ENCODE measurements at places on chromosomes 4 and X.

DNA sequence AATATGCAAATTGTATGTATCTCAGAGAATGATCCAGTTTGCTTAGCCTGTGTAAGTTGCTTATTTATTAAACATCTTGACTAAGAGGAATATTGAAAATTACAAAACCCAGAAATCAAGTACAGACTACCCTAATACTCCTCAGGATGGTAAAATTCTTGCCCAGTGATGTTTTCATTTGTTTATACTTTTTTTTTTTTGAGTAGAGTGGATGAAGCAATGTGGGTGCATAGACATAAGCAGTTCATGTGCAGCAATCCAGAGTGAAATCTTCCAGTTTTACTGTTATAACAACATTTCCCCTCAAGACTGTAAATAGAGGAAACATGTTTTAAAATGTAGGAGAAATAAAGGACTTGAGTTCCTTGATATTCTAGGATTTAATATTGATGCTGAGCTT is 4.7 kb downstream of the GLRB start:
- DNase-seq, result no peak

GRCh38 chrX:138150709-138151108 is 560.8 kb downstream of the FGF13 start:
- no peak for DNase-seq

- no peak for DNase-seq
Observed at GRCh38 chr4:158333820-158334219, 123.5 kb downstream of the TMEM144 start.

- DNase-seq, result no peak
Observed at GRCh38 chrX:23008431-23009099, 8.8 kb downstream of the DDX53 start.

- DNase-seq, result no peak
Observed at GRCh38 chrX:79084923-79085322, 59.6 kb upstream of the GPR174 start.

GRCh38 chr4:36823199-36823967 is 421.2 kb upstream of the NWD2 start:
- DNase-seq, result no peak

DNA sequence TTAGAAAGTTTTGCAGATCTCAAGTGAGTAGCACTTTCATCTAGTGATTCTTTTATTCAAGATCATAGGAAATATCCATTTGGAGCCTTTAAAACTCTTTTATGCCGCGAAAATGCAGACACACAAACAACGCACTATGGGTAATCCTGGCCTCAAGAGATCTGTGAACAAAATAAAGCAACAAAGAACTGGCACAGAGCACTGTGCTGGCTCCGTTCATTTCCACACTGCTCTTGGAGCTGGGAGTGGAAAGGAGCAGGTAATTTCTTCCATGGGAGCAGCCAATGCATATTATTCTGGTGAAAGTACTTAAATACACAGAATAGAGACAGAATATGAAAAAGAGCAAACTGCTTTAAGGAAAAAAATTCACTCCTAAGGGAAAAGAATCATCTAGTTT is 172.7 kb upstream of the FRG1 start:
- no peak for DNase-seq

DNA sequence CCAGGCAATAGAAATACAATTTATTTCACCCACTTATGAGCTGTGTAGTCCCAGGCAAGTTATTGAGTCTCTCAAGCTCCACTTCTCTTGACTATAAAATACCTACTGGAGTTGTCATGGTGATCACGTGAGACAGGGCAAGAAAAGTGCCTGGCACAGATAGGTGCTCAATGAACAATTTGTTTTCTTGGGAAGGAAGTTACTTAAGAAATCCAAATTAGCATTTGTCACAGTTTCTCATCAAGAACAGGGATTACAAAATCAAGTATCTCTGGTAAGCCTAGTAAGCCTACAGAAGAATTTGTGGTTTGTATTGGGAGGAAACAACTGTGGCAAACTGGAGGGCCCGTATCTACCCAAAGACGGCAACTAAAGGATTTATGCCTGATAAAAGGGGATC is 37.5 kb upstream of the RASGEF1B start:
- no peak for DNase-seq

DNA sequence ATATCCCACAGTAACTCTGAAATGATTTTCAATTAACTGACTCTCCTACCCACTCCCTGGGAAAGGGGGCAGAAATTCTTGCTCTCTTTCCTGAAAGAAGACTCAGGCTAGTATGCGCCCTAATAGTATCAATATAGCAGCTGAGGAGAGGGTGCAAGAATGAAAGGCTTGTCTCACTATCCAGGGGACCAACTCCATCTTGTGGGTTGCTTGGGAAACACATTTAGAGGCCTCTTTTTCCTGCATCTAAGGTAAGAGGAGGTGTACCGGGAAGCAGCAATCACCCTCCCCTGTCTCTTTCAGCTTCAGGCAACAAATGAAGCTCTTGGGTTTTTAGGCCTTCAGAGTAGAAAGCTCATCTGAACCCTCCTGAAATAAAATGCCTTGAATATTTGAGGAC is 11.3 kb downstream of the TMEM255A start:
- no peak for DNase-seq

- DNase-seq, result no peak
Observed at GRCh38 chr4:16157609-16158503, 68.4 kb downstream of the TAPT1 start.

GRCh38 chrX:154046940-154047610 is 27.4 kb upstream of the IRAK1 start:
- DNase-seq, result no peak

DNA sequence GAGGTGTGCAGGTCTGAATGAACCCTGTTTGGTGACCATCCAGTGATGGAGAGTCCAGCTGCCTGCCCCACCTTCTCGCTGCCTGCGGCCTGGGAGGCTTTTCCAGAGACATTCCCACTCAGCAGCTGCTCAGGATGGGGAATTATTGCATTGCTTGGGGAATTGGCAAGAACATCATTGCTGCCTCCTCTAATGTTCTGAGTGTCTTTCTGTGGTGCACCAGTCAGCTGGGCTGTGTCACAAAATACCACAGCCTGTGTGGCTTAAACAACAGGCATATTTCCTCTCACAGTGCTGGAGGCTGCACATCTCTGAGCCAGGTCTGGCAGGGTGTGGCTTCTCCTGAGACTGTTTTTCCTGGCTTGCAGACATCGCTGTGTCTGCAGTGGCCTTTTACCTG is 86.8 kb upstream of the AFAP1 start:
- no peak for DNase-seq

GRCh38 chrX:107776649-107777535 is 641 bp upstream of the NCBP2L start:
- peak; percentile 73 for DNase-seq

DNA sequence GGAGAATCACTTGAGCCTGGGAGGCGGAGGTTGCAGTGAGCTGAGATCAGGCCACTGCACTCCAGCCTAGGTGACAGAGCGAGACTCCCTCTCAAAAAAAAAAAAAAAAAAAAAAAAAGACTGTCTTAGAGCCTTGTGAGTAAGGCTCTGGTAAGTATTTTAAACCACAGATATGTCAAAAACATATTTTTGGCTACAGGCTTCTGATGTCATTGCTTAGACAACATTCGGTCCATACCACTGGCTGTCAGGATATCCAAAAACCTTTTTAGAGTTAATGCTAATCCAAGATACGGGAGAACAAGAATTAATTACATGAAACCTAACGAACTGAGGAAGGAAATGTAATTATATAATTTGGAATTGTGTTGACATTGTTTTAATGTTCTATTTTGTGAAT is 999.5 kb upstream of the PABPC4L start:
- no peak for DNase-seq

DNA sequence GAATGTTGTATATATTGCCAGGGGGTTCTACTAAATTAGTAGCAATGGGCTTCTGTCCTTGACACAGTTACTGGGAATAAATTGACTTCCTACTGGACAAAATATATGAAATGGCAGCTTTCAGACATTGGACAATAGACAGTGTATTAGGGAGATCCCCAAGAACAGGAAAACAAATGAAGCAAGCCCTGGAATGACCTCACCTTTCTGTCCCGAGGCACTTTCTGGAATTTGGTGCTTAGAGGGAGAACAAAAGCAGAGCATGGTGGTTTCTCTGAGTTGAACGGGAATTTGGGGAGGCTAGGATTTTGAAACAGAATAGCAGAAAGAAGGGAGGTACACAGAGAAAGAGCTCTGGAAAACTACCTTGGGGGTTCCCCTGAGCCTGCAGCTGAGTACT is 187.7 kb upstream of the MAGEB2 start:
- DNase-seq, result no peak

- DNase-seq, result no peak
Observed at GRCh38 chrX:10110316-10110935, 46.3 kb upstream of the CLCN4 start.

DNA sequence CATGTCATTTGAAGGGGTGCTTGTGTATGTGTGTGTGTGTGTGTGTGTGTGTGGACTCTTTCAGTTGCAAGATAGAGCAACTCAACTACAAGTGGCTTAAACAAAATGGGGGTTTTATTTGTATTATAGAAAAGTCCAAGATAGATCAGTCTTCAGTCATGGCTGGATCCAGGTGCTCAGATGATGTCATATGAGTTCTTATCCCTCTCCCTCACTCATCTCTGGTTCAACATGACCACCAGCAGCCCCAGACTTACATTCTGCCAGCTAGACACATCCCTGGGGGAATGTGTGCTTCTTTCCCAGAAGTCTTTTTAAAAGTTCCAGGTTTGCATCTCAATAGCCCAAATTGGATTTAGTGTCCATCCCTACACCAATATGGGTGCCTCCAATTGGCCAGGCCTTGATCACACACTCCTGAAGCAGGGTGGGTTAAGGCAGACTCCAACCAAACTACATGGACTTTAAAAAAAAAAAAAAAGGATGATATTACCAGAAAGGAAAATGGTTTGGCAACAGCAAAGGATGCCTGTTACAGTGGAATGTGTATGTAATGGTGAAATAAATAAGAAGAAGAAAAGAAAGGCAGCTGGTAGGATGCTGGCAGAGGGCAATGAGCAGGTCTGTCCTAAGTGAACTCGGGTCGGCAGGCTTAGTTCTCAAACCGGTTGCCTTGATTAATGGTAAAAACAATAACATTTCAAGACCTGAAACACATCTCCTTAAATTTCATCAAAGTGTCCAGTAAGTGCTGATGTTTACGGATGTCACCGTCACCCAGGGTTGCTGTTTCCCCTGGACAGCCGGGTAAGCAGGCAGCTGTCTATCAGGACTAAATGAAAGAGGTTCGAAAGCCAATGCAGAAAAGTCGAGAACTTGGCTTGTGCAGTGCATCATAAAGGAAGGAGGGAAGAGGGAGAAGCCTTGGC is 107.7 kb downstream of the SMIM20 start:
- no peak for DNase-seq
